ENCODE measurements at places on chromosomes 3 and 15.

- DNase-seq, result peak; percentile 57
These were observed 89.7 kb downstream of the AQP9 start for GRCh38 chr15:58227706-58228543.

DNA sequence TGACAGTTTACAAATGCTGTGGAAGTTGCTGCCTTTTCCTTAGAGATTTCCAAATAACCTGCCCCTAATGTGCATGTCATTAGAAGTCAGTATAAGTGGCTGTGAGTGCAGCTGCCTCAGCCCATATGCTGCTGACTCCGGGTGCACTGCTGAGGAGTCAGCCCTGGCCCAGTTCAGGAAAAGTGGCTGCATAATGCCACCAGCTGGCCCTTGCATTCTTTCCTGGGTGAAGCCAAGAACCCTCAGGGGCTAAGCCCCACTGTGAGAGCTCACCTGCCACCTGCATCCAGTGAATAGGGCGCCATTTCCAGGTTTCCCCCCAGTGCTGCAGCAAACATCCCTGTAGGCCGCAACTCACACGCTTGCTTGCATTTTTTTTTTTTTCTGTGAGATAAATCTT is 139.9 kb downstream of the TJP1 start:
- no peak for DNase-seq

DNA sequence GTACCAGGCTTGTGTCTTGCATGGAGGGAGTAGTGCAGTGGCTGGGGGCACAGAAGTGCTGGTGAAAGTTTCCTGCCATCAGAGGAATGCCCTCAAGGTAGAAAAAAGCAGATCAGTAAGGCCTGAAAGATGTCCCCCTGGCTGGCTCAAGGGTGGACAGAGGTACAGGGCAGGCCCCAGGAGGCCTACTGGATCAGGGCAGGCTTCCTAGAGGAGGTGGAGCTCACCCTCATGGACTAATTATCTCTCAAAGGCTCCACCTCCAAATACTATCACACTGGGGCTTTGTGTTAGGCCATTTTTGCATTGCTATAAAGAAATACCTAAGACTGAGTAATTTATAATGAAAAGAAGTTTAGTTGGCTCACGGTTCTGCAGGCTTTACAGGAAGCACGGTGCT is 7.8 kb downstream of the SPSB4 start:
- DNase-seq, result no peak

GRCh38 chr3:154464440-154465190 is 34.6 kb upstream of the GPR149 start:
- no peak for DNase-seq

GRCh38 chr3:184567946-184568559 is 6.5 kb downstream of the EPHB3 start:
- DNase-seq, result no peak

DNA sequence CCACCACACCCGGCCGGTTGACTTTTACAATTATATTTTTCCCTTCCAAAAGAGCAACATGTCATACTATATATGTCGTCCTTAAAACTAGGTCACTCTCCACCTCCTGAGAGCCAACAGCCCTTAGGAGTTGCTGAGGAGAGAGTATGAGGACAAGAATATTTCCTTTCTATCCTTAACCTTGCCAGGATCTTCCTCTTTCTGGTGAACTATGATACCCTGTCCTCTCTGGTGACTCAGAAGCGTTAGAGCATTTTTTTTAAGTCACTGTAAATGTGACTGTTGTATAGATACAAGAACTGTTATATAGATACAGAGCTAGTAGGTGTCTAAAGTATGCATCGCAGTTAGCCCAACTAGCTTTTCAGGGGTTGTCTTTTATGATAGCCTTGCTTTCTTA is 33.7 kb upstream of the MTHFS start:
- no peak for DNase-seq

DNA sequence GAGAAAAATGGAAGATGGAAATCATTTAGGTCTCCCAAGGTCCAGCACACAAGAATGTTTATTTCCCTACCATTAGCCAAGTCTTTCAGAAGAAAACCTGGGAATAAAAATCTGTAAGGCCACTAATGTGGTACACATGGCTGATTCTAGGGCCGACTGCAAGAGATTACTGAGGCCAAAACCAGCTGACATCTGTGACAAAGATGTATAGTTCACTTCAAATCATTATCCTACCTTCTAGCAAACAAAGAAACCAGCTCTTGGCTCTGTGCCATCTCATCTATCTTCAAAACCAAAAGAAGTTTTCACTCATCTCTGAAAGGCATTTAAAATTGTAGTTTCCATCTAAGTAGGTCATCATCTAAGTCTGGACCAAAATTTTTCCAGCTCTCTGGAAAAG is 43.9 kb downstream of the ERC2 start:
- DNase-seq, result no peak

- DNase-seq, result no peak
These were observed 277.1 kb upstream of the UMPS start for GRCh38 chr3:124453189-124453588.

- no peak for DNase-seq
These were observed 202.7 kb downstream of the MAGI1 start for GRCh38 chr3:65836047-65836446.

DNA sequence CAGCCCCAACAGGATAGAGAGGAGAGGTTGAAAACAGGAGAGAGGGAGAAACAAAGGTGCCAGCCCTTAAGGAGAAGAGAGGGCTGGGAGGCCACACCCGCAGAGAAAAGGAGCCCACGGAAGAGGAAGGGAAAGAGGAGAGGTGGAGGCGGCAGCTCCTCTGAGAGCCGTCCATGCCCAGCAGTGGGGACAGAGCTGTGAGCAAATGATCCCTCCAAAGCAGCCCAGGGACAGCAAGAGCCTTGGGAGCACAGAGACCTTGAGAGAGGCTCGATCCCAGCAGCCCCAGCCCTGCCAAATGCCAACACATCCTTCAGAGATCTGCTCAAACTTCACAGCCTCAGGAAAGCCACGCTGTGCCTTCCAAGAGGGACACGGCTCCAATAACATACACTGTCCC is 66.7 kb upstream of the CORO2B start:
- no peak for DNase-seq

DNA sequence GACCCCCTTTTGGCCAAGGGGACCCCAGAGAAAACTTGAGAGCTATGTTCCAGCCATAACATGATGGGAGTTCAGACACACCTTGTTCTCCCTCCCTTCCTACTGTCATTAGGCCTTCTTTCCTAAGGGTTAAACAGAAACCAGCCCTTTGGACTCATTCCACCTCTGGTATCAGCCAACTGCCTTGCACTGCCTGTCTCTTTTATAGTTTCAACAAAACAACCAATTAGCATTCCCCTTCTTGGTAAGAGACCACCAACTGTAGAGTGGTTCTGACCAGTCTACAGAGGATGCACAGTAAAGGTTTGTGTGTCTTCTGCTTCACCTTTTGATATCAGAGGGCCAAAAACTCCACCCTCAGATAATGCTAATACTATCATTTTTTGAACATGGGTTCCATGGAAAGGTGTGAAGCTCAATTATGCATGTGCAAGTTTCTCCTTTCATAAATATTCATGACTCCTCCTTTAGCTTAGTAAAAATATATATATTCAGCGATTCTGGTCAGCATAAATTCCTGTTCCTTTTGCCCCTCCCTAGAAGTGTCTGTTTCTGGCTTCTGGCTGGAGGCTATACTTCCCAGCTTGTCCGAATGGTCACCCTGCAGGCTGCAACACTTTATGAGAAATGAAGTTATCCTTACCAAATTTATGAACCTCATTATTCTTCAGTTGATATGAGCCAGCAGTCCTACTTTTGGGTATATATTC is 55.9 kb downstream of the SERP1 start:
- DNase-seq, result no peak

GRCh38 chr3:111859061-111859973 is at the start of gene PHLDB2:
Gene PHLDB2, plus strand, starts transcription at chr3:111859265. Its CDS starts 24,813 bp downstream, at chr3:111884078.
- peak; percentile 23 for DNase-seq

GRCh38 chr3:16188071-16188470 is 13.6 kb downstream of the GALNT15 start:
- no peak for DNase-seq

DNA sequence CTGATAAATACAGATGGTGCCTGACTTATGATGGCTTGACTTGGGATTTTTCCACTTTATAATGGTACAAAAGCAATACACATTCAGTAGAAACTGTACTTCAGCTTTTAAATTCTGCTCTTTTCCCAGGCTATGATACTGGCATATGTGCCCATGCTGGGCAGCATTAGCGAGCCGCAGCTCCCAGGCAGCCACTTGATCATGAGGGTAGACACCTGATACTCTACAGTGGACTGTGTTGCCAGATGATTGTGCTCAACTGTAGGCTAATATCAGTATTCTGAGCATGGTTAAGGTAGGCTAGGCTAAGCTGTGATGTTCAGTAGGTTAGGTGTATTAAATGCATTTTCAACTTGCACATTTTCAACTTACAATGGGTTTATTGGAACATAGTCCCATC is 17.7 kb upstream of the FEM1B start:
- no peak for DNase-seq

- DNase-seq, result no peak
These were observed 19.7 kb downstream of the SLC6A20 start for GRCh38 chr3:45776611-45777010.

GRCh38 chr3:94779699-94780098 is 716.8 kb downstream of the NSUN3 start:
- DNase-seq, result no peak

- no peak for DNase-seq
These were observed 13.6 kb upstream of the NFKBIZ start for GRCh38 chr3:101835676-101836075.

DNA sequence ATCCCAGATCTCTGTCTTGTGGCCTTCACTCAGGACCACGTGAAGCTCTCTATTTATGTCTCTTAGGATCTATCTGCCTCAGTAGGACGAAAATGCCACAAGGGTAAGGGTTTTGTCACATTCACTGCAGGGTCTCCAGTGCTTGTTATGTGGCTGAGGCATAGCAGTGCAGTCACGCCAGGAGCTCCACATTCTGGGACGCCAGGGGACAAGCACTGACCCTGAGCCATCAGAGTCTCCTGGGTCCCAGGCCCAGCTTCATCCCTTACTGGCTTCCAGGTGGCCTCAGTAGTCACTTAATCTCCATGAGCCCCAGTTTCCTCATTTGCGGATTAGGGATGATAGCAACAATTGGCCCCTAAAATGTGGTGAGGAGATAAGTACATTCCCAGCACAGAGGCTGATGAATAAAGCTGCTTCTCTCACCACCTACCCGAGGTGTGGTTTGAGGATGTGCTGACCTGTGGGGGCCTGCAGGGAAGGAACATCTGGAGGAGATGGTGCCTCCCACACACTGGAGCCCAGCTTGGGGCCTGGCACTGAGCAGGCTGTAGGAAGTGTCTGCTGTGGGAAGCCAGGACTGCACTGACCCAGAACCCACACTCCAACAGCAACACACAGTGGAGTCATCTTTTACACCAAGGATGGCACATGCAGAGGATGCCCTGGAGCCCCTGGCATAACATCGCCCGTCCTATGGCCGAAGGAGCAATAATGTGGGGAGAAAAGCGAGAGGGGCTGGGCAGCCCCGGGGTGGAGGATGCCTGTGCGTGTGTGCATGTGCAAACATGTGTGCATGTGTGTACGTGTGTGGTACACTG is 93.2 kb upstream of the IQSEC1 start:
- no peak for DNase-seq

GRCh38 chr3:168081171-168081771 is 14.5 kb downstream of the GOLIM4 start:
- DNase-seq, result no peak

GRCh38 chr15:58201516-58201915 is 63.3 kb downstream of the AQP9 start:
- no peak for DNase-seq

DNA sequence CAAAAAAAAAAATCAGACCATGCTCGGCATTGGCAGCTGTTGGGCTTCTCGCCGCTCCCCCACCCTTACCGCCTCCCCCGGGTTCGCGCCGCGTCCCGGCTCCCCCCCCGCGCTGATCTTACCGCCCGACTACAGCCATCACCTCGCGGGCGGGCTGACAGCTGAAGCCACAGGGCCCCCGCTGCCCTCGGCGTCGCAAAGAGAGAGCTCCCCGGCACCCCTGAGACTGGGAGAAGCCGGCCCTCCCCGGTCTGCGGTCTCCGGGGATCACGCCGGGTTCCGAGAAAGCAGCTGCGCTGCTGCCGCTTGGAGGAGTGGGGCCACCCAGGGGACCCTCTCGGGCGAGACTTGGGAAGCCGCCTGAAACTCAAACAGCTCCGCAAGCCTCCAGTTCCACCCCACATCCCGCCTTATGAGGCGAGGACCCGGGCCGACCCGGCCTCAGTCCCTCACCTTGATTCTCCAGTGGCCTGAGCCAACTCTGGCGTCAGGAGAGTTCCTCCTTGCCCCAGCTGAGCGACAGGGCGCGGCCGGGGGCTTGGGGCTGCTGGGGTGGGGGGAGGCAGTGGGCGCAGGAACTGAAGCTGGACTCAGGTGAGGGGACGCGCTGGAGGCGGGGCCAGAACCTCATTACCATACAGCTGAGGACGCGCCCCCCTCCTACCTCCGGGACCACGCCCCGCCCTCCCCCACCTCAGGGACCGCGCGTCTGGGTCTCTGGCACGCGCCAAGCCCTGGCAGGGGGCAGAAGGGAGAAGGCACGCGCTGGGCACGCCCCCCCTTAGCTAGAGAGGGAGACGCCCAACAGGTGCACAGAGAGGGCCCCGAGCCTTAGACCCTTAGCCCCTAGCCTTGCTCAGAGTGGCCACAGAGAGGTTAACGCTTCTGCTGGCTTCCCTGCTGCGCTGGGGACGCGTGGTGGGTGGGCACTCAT is 1.0 kb upstream of the DLL4 start:
- DNase-seq, result no peak

DNA sequence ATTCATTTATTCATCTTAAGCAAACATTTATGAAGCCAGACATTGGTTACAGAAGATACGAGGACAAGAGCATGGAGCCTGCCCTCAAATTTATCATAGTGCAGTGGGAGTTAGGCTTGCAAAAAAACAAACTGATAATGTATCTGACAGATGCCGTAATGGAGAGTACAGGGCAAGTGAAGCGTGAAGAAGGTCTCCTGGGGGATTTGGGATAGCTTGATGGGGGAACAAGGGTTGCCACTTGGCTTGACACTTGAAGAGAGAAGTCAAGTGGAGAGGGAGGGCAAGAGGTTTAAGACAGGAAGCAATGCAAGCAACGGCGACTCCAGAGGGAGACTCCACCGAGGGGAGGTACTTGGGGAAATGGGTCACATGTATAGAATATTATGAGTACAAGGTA is 129.3 kb downstream of the SSR3 start:
- DNase-seq, result no peak

DNA sequence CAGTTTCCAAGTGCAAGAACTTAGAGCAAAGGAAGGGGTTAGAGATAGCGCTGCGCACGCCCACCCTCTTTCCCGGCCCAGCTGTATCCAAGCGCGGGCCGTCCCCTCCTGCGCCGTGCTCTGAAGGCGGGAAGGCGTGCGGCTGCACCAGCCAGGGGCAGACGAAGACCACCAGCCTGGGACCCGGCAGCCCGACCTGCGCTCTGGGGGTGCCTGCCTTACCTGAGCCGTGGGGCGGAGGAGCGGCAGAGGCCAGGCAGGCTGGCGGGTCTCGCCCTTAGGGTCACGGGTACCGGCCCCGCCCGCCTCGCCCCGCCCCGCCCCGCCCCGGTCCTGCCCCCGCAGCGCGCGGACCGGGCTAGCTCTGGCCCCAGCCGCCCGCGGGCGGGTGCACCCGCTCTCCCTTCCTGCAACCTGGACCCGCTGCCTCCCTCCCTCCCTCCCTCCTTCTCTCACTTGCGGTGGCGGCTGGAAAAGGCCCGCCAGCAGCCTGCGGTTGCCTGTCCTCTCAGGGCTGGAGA is at the start of gene WDR72:
TSS of gene WDR72 (minus strand) at position 253 of the 521 bp plus-strand sequence. CDS start 26,514 bp downstream, outside the sequence.
- DNase-seq, result no peak
